ENCODE measurements at places on chromosomes 16 and 17.
A peak's percentile ranks its signal among the peaks of the same experiment; 100 is the strongest.

- DNase-seq = peak; percentile 77
These were observed 5.7 kb downstream of the MATCAP1 start for GRCh38 chr16:67177743-67178699.

GRCh38 chr16:58492735-58493134, 7.2 kb upstream of the NDRG4 start:
- peak; percentile 76 for DNase-seq

DNA sequence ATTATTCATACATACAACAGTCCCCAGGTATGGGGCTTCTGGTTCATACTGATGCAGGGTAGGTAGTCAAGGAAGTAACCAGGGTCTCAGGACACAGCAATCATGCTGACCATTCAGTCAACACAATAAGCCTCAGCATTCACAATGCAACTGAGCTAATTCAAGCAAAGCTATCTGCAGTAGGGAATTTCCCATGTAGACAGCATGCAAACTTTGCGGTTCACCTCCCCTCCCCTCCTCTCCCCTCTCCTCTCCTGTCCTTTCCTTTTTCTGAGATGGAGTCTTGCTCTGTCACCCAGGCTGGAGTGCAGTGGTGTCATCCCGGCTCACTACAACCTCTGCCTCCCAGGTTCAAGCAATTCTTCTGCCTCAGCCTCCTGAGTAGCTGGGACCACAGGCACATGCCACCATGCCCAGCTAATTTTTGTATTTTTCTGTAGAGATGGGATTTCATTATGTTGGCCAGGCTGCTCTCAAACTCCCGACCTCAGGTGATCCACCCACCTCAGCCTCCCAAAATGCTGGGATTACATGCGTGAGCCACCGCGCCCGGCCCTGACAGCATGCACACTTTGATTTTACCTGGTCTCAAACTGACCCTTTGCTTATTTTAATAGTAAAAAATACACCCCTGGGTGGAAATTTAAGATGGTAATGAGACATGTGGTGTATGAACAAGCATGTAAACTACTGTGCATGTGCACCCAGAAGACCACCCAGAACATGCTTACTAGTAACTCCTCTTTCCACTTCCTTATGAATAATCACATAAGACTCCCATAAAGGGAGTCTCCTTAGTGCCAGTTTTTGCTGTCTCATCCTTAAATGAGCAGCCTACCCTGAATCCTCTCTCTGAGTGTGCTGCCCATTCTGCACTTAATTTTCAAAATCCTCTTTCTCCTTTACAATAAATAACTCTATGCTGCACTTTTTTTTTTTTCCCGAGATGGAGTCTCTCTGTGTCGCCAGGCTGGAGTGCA, 9.3 kb upstream of the RNF135 start:
- DNase-seq = no peak

GRCh38 chr17:82463925-82464566, 5.5 kb downstream of the NARF start:
- DNase-seq = no peak

DNA sequence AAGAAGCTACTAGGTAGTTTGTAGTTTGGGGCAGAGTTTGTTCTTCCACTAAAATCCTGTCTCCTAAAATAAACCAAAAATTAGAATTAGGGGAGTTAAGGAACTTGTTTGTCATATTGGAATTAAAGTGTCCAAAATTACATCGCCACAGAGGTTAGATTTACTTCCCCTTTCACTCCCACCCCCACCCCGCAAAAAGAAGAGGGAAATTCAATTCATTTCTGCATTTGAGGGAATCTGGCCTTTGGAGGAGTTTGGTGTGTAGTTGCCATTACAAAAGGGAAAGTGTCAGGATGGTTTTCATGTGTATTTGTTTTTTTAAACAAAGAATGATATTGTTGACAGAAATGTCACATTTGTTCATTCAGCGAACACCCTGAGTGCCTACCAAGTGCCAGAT, 5.8 kb downstream of the TMEM97 start:
- DNase-seq = no peak

DNA sequence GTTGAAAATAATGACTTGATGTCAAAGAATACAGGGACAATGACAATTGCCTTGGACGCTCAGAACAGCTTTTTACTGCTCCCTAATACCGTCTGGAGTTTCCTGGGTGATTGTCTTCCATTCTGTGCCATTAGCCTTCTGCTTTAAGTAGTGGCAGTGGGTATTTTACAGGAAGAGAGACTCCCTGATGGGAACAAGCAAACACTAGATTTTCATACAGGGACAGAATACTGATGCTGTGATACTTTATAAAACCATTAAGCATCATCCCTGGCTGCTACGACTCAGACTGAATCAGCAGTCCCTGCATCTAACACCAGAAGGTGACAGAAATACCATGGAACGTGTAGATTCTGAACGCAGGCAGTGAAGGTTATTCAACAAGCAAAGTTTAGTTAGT, 635.4 kb upstream of the GOT2 start:
- no peak for DNase-seq

- no peak for DNase-seq
These were observed 39.2 kb upstream of the ABCC12 start for GRCh38 chr16:48194828-48195556.

DNA sequence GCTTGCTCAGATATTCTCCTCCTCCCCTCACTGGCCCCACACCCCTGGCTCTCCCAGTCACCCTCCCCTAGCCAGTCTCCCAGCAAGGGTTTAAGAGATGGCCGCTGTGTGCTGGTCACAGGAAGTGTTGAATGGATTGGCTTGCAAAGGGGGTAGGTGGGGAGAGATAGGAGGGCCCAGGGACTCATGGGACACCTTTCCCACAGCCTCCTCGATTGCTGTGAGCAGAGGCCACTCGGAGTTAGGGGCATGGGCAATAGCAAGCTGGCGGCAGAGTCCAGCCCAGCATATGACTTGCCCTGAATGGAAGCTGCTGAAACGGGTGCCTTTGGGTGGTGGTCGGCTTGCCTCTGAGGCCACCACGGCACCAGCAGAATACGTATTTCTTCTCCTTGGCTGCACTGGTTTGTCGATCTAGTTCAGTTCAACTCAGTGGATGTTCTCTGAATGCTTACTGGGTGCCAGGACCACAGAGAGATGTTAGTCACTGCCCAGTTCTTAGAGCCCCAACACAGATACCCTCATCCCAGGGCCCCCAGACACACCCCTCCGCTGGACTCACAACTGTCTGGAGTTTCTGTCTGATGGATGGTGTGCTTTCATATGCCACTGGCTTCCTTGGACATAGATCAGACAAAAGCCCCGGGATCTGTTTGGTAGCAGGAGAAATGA, 6.0 kb downstream of the WFIKKN2 start:
- no peak for DNase-seq
